ENCODE measurements at places on chromosomes 7 and 10.

GRCh38 chr10:69458430-69459100 is 7.3 kb downstream of the TSPAN15 start:
- DNase-seq = no peak

- no peak for DNase-seq
These were observed 76.4 kb downstream of the NEURL1 start for GRCh38 chr10:103569896-103570295.

GRCh38 chr10:133329491-133330202 is 7.0 kb downstream of the CALY start:
- DNase-seq = peak; percentile 86

GRCh38 chr7:143885951-143886350 is 16.0 kb downstream of the TCAF1 start:
- DNase-seq = no peak

DNA sequence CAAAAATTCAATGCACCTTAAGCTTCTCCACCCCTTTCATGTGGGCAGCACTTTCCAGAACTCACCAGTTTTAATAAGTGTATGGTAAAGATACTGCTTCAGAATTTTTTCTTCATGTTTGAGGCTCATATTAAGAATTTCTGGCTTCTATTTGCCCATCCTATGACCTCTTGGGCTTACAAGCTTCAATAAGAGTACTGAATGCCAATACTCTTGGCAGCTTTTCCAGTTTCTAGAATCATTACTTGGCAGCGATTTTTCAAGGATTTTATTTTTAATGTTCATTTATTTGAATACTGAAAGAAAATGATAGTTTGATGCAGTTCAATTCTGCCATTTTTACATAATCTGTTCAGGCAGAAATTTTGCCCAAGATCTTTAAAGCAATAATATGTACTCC is 242.1 kb upstream of the KCND2 start:
- DNase-seq = no peak

DNA sequence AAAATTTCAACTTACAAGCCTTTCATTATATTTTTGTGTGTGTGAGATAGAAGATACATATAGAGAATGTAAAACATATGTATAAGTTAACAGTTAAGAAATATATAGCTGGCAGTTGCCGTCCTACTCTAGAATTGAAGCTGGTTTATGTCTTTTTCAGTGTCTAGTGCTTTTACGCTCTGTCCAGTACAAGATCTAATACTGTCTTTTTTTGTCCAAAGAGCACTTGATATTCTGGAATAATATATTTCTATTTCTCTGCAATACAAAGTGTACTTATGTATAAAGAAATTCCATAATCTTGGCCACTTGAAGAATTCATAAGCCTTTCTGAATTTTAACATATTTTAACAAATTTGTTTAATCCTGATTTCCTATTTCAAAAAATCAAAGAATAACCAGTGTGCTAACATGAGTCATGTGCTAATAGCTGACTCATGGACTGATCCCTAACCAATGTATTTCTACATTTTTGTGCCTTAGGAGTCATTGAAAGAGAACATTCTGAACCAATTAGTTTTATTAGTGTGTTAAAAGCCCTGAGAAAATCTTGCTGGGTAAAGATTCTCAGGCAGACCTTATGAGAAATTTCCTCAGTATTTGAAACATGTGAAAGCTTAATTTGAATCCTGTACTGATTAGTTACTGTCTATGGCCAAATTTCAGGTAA is 73.2 kb upstream of the CCAR1 start:
- DNase-seq = no peak

DNA sequence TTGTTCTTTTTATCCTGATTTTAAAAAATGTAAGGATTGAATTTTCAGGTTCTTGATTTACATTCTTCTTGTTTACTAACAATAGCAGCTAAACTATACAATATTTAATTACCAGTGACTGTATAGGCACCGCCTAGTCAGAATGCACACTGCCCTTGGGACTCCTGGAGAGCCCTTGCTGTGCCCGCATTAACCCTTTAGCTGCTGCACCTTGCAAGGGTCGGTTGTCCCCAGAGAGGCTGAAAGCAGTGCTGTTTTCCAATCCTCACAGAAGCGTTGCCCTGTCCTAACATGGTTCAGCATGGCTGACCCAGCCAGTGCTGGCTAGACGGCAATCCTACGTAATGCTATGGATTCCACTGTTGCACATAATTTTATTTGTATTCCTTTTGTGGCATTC is 102.6 kb downstream of the HECW1 start:
- no peak for DNase-seq

DNA sequence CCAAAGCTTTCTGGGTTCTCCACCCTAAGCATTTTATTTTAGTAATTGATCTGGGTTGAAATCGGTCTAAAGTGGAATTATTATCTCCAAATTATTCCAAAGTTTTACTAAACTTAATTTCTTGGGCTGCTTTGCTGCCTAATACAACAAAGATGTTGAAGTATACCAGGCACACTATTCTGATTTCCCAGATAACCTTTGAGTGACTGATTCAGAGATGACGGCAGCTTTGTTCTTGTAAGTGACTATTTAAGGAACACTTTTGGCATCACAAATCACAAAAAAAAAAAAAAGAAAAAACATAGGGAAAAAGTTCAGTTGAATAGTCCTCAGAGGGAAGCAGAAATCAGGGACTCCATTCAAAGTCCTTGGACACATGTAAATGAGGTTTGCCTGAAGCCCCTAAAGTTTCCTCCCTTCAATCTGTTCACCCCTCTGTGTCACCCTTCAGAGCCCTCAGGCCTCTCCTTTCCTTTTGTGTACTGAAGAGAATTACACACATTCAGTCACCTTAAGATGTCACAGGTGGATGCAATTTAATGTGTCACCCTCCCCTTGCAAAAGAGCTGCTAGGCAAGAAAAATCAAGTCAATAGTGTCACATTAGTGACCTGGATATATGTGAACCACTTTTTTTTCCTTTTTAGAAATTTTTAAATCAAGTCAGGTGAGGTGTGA is 81.5 kb downstream of the RTKN2 start:
- no peak for DNase-seq

DNA sequence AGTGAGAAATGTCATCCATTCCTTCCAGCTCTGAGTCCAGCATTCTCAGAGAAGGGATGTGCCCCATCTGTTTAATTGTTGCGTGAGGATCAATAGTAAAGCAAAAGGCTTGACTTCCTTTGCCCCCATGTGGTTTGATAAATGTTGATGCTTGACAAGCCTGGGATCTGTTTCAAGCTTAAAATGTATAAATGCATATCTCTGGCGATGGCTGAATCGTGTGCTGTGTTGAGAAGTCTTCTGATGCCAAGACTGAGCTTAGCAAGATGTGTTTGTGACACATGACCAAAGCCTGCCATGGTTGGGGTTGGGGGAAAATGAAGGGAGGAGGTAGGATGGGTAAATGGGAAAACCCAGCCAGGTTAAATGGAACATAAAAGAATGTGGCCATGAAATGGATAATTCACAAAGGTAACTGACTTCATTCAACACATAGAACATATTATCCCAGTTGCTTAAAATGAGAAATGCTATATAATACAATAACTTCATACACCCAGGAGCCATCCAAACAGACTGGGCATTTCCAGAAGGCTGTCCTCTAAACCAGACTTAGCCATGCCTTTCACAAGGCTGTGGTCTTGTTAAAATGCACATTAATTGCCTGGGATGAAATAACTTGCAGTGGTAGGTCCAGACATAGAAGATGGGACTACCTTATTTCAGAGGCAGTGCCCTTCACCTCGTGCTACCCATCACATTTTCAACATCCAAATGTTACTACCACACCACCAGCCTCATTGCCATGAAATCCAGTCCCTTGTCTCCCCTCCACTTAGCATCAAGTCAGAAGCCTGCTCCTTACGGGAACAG is 147.3 kb upstream of the PDE1C start:
- DNase-seq = no peak

DNA sequence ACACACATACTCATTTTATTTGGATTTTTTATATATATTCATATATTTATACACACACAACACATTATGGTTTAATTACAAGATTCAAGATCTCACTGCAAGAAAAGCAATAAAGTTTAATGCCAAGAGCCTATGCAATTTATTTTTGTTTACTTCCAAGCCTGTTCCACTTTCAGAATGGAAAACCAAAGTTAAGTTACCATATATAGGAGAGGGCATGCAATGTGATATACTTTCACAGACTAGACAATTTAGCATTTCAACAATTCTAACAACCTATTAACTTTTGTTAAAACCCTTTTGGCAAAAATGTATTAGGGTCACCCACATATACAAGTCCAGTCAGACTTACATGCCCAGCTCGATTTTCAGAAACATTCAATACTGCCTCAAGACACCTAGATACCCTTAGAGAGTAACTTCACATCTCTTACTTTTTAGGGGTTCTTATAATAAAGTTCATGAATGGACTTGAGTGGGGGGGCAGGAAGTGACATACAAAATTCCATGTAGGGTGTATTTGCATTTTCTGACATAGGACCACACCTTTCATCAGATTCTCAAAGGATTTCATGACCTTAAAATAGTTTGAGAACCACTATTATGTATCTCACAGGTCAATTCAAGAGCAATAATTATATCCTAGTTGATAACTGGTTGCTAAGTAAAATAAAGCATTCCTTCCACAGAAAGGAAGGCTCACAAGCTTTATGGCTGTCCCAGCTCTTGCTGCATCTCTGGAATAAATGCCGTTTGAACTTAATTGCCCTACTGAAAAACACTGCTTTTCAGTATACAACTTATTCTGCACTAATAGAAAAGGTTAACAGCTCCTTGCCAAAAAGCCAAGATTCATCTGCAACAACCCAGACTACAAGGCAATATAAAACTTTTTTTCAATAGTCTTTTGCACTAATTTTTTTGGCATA is 2.5 kb downstream of the P4HA1 start:
- no peak for DNase-seq

- no peak for DNase-seq
These were observed 45.4 kb downstream of the DKK1 start for GRCh38 chr10:52359441-52359840.

- DNase-seq = no peak
These were observed 115.5 kb downstream of the RTKN2 start for GRCh38 chr10:62153191-62153590.

DNA sequence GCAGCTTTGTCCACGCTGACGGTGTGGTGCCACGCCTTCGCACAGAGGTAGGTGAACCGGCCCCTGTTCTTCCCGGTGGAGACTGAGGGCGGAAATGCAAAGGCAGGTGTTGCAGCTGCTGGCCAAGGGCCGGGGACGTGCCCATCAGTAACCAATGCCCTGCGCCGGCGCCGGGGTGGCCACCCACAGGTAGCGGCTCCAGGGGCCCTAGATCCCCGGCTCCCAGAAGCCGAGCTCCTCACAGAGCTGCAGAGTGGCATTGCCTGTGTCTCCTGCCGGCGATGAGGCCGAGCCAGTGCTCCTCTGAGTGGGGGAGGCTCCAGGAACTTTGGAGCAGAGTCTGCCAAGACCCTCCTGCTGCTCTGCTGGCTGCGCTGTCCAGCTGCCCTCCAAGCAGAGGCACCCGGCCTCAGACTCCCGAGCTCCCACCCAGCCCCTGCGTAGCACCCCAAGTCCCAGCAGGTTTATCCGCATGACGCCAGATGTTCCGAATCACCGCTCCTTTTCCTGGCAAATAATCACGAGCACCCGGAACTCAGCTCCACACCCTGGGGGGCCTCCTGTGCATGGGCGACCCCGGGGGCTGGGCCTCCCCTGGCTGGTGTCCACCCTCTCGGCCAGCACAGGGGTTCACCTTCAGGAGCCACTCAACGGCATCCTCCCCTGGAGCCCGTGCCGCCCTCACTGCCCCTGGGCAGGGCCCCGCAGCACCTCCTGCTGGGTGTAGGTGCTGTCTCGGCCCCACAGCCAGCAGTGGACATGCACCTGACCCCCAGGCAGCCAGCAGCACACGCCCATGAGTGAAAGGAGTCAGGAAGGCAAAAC is 22.1 kb downstream of the CFAP46 start:
- DNase-seq = no peak

DNA sequence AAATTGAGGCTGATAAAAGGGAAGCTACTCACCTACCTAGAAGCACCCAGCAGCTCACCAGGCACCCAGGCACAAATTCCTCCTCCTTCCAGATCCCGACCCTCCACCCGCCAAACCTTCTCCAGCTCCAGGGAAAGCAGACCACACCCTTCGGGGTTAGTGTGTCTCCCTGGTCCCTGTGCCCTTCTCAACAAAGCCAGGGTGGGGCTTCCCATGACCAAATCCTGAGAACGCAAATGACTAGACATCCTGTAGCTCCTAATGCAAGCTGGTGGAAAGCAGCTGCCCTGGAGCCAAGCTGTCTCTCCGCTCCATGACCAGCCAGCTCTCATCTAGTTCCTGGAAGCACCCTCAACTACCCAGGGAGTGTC is 4.4 kb downstream of the TBX20 start:
- DNase-seq = no peak

- DNase-seq = no peak
These were observed 71.1 kb upstream of the PALS2 start for GRCh38 chr7:24502135-24502488.

DNA sequence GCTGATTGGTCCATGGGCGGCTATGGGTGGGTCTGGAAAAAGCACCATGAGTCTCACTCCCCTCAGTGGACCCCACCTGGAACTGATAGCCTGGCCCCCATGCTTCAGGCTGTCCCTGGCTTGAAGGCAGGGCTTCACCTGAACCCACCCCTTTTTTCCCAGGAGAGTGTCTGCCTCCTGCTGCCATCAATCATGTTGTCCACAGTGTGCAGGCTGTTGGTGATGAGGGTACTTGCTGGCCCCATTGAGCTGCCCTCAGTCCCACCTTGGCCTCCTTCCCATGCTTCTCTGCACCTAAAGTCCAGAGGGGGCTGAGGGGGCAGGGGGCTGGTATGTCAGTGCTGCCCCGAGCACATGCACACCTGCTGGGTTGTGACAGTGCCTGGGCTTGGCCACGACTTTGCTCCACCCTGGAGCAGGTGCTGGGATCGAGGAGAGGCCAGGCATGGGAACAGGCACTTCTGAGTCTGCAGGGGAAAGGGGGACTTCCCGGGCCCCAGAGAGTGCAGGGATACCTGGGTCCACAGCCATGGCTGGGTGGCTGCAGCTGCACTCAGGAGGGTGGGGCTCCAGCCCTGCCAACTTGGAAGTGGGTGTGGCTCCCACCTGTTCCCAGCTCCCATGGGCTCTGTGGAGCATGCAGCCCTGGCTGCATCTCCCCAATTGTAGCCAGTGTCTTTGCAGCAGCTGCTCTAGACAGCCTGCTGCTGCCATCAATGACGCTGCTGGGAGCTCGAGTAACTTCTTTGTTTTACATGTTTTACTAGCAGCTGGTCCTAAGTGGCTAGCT is 56.9 kb downstream of the ADK start:
- no peak for DNase-seq

All from CD8-positive, alpha-beta T cell (primary cell).